ENCODE measurements at places on chromosomes 6 and 20. TPM values are rescaled to one million over a fixed set of nuclear protein-coding genes. Genes with fewer than 3 reads are reported as not detected.

GRCh38 chr6:34278833-34279232 is 30.0 kb upstream of the SMIM29 start:
- H3K4me3 ChIP-seq = no peak overlapping the region
- H3K4me1 ChIP-seq = no peaks in the 10 kb centered on the region
- no peak for DNase-seq
- H3K27me3 ChIP-seq = no peaks in the 10 kb centered on the region

Gene FLRT3
- total RNA-seq = 12.0 TPM

DNA sequence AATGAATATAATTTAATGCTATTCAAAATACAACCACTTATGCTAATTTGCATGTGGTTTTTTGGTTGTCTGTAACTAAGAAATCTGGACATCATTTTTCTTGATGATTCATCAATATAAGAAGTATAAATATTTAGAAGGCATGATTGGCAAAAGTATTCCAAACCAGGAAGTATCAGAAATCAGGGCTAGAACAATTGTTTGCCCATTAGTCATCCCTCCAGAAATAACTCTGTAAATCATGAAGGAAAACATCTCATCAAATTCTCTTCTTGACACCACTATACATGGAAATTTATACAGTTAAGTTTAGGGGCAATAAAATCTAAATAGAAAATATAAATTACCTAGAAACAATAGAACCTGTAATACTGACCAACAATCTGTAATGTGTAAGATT is 554.7 kb upstream of the HS3ST5 start:
- H3K4me3 ChIP-seq = no peak overlapping the region
- no peaks in the 10 kb centered on the region for H3K27me3 ChIP-seq
- no peaks in the 10 kb centered on the region for H3K36me3 ChIP-seq
- no peak for DNase-seq
- no peaks in the 10 kb centered on the region for H3K4me1 ChIP-seq

Gene TEAD3
- total RNA-seq = 26.2 TPM

Gene RAB32
- total RNA-seq = 43.8 TPM

Gene LY6G6D
- not detected for total RNA-seq

DNA sequence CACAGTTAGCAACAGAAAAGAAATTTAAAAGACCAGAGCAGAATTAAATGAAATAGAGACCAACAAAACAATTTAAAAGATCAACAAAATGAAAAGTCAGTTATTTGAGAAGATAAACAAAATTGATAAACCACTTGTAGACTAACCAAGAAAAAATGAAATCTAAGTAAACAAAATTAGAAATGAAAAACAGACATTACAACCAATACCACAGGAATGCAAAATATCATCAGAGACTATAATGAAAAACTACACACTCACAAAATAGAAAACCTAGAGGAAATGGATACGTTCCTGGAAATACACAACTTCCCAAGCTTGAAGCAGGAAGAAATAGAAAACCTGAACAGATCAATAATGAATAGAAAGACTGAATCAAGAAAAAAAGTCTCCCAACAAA is 97.8 kb downstream of the WDR27 start:
- H3K27me3 ChIP-seq = no peaks in the 10 kb centered on the region
- H3K4me1 ChIP-seq = no peaks in the 10 kb centered on the region
- H3K36me3 ChIP-seq = no peaks in the 10 kb centered on the region
- H3K27ac ChIP-seq = no peak overlapping the region
- no peak for DNase-seq
- H3K4me3 ChIP-seq = no peak overlapping the region

GRCh38 chr20:58697867-58698703 is 5.5 kb downstream of the NPEPL1 start:
- no peaks in the 10 kb centered on the region for H3K27me3 ChIP-seq
- no peak for DNase-seq
- peaks cover 14% of the 10 kb centered on the region for H3K4me1 ChIP-seq
- H3K4me3 ChIP-seq = no peak overlapping the region
- peaks cover 6% of the 10 kb centered on the region for H3K36me3 ChIP-seq
- H3K27ac ChIP-seq = no peak overlapping the region

DNA sequence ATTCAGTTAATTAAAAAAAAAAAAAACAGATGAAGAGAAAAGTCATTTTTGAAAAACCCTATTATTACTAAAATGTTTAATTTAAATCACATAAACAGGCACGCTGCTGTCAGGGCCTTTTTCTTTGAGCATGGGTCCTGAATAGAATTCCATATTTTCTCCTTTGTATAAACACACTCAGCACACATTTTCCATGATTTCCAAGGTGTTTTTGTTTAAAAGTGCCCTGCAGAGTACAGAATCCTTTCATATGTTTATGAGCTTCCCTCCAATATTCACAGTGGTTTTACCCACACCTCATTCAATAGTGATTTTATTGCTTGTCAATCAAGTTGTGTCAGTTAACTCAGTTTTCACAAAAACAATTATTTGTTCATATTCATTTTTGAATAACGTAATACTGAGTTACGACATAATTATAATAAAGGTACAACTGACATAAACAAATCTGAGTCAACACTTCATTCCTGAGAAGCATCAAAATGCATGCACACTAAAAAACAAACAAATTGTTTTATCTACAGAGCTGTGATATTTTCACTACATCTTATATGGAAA is 15.2 kb downstream of the SLC35B3 start:
- no peak overlapping the region for H3K4me3 ChIP-seq
- no peak for DNase-seq
- no peaks in the 10 kb centered on the region for H3K27me3 ChIP-seq
- H3K27ac ChIP-seq = no peak overlapping the region

- DNase-seq = no peak
- no peaks in the 10 kb centered on the region for H3K36me3 ChIP-seq
- H3K27me3 ChIP-seq = no peaks in the 10 kb centered on the region
Measured at GRCh38 chr20:62234339-62234738, 4.0 kb upstream of the OSBPL2 start.

DNA sequence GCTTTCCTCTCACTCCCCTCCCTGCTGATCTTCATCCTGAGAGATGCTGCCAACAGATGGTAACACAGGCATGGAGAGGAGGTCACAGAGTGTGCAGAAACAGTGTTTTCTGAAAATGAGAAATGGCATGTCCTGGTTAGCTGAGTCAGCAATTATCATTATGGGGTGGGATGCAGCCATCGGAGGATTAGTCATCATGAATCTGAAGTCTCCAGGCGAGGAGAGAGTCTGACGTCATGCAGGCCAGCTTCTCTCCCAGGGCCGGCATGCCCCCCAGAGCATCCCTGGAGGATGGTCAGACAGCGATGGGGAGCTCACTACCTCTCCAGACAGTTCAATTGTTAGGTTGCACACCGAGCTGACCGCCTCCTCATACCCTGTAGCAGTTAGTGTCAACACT is 4.7 kb upstream of the GTSF1L start:
- no peak overlapping the region for H3K27ac ChIP-seq
- H3K4me1 ChIP-seq = no peaks in the 10 kb centered on the region
- no peaks in the 10 kb centered on the region for H3K27me3 ChIP-seq
- H3K36me3 ChIP-seq = no peaks in the 10 kb centered on the region

- no peak overlapping the region for H3K4me3 ChIP-seq
- H3K27me3 ChIP-seq = no peaks in the 10 kb centered on the region
- no peaks in the 10 kb centered on the region for H3K4me1 ChIP-seq
- no peaks in the 10 kb centered on the region for H3K36me3 ChIP-seq
Measured at GRCh38 chr6:96795481-96795880, 41.8 kb downstream of the GPR63 start.

DNA sequence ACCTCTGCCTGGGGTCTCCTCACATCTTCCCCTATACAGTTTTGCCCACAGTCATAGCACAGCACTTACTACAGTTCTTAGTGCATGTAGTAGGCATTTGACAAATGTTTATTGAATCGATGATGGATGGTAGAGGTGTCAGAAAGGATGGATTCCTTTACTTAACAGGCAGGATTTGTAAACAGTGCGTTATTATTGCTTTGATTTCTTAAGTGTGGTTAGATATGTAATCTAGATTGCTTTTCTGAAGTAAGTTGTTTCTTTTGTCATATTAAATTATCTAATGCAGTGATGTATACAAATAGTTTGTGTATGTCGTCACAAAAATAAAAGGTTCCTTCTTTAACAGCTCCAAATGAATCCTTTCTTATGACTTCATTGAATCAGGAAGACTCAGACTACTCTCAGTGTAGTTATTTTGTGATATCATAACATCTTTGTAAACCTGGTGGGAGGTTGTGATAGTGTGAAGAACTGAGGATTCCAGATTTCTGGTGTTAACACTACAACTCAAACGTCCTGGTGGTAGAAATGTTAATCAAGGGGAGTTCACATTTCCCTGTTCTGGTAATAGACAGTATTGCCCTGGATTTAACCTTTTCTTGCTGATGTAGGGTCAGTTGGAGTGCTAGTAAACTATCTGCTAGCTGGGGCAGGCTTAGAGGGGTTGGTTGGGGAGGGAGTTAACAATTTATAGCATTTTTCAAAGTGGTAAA is 87.7 kb downstream of the HIVEP1 start:
- no peak overlapping the region for H3K27ac ChIP-seq
- H3K36me3 ChIP-seq = no peaks in the 10 kb centered on the region
- no peaks in the 10 kb centered on the region for H3K27me3 ChIP-seq
- no peak overlapping the region for H3K4me3 ChIP-seq

DNA sequence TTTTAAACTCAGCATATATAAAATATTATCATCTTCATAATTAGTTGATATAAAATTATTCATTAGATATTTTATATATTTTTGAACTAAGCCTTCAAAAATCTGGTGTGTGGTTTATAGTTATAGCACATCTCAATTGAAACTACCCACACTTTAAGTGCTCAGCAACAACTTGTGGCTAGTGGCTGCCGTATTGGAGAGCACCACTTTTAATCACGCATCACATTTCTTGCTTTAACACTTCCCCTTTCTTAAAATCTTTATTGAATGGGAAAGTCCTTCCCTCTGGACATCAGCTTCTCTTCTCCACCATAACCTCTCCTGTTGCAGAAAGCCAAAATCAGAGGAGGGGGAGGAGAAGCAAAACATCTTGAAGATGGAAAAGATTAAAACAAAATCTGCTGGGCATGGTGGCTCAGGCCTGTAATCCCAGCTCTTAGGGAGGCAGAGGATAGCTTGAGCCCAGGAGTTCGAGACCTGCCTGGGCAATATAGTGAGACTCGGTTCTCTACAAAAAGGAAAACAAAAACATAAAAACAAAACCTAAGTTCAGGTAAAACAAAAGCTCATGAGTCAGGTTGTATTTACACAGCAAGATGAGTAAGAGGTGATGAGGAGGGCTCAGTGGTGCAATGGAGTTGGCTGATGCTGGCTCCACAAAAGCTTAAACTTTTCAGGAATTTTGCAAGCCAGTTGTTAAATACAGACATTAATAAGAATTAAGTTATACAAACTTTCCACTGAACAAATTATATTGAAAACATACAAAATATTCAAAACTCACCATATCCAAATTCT is 237.0 kb upstream of the SUPT3H start:
- H3K27ac ChIP-seq = no peak overlapping the region
- no peaks in the 10 kb centered on the region for H3K4me1 ChIP-seq
- no peaks in the 10 kb centered on the region for H3K36me3 ChIP-seq
- H3K27me3 ChIP-seq = no peaks in the 10 kb centered on the region

DNA sequence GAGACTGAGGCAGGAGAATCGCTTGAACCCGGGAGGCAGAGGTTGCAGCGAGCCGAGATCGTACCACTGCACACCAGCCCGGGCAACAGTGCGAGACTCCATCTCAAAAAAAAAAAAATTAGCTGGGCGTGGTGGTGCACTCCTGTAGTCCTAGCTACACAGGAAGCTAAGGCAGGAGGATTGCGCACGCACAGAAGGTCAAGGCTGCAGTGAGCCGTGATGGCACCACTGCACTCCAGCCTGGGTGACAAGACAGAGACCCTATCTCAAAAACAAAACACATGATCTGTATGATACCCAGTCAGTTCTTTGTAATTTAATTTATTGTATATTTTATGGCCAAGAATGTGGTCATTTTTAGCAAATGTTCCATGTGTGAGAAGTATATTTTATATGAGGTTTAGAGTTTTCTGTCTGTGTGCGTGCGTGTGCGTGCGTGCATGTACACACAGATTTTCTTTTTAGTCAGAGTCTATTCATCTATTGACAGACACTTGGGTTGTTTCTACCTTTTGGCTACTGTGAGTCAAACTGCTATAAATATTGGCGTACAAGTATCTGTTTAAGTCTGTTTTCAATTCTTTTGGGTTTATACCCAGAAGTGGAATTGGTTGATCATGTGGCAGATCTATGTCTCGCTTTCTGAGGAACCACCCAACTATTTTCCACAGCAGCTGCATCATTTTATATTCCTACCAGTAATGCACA is 22.2 kb upstream of the MYL9 start:
- no peak overlapping the region for H3K4me3 ChIP-seq
- DNase-seq = no peak
- H3K4me1 ChIP-seq = no peaks in the 10 kb centered on the region
- H3K27me3 ChIP-seq = no peaks in the 10 kb centered on the region
- no peaks in the 10 kb centered on the region for H3K36me3 ChIP-seq
- H3K27ac ChIP-seq = no peak overlapping the region

DNA sequence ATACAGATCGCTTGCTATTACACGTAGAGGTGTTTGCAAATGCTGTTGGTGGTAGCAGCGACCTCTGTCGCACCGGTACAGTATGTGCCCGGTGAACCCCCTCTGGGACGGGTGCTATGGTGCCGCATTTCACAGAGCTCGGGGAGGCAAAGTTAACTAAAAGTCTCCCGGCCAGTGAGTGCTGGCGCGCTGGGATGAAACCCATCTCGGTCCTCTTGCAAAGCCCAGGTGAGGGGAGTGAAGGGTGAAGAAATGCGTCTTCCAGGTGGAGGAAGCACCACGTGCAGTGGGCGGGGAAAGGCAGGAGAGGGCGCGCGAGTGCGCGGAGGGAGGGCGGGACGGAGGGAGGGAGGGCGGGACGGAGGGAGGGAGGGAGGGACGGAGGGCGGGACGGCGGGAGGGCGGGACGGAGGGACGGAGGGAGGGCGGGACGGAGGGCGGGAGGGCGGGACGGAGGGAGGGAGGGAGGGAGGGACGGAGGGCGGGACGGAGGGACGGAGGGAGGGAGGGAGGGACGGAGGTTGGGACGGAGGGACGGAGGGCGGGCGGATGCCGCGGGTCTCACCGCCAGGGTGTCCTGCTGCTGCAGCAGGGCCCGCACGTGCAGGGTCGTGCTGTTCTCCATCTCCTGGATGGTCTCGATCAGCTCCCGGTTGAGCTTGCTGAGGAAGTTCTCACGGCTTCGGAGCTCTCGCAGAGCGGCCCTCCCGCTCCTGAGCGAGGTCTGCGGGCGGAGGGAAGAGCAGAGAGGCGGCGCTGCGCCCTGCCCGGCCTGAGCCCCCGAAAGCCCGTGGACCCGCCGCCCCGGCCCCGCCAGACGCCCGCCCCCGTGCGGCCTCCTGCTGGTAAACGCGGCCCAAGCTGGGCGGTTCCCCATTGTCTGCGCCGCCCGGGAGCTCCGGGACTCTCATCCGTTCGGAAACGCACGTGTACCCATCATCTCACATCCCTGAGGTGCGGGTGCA is 11.7 kb downstream of the C20orf96 start:
- no peaks in the 10 kb centered on the region for H3K27me3 ChIP-seq
- peak overlapping the region; percentile 27 for H3K4me3 ChIP-seq
- H3K36me3 ChIP-seq = peaks cover 5% of the 10 kb centered on the region

- DNase-seq = no peak
- H3K27me3 ChIP-seq = no peaks in the 10 kb centered on the region
- H3K4me3 ChIP-seq = no peak overlapping the region
- no peak overlapping the region for H3K27ac ChIP-seq
Measured at GRCh38 chr20:63934271-63935068, 21.7 kb downstream of the UCKL1 start.

Gene IL17A
- total RNA-seq = not detected
